ENCODE measurements at places on chromosomes 3 and 15.
A peak's percentile ranks its signal among the peaks of the same experiment; 100 is the strongest.

- no peak for DNase-seq
These were observed 376.4 kb upstream of the GBE1 start for GRCh38 chr3:82137861-82138260.

DNA sequence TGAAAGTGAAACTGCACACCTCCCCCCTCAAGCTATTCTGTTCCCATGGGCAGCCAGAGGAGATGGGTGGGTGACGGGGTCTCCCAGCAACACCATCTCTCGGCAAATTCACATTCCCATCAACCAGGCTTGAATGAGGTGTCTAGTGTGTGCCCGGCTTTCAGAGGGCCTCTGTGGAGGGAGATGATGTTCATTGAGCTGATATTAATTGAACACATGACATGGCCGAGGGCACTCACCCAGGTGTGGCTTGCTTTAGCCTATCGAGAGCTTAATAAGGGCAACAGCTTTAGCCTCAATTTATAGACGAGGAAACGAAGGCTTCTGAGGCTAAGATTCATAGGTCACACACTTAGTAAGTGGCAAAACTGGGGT, 288.0 kb downstream of the UACA start:
- no peak for DNase-seq

GRCh38 chr3:154469585-154469984, 39.6 kb upstream of the GPR149 start:
- DNase-seq: no peak

GRCh38 chr3:134645515-134645914, 5.3 kb downstream of the KY start:
- no peak for DNase-seq

DNA sequence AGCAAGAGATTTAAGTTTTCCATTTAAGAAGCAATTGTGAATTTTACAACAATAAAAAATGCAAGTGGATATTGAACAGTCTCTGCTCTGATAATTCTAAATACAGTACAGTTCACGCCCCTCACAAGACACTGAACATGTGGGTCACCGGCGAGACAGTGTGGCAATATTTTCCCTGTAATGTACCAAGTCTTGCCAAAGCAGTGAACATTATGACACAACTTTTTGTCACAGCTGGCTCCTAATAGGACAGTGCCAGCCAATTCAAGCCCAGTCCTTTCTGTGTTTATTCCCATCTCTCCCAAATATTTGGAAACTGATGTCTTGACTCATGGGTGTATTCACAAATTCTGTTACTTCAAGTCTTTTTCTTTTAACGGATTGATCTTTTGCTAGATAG, 62.3 kb downstream of the PPARG start:
- no peak for DNase-seq

- no peak for DNase-seq
These were observed 297.5 kb upstream of the STT3B start for GRCh38 chr3:31235062-31235700.

DNA sequence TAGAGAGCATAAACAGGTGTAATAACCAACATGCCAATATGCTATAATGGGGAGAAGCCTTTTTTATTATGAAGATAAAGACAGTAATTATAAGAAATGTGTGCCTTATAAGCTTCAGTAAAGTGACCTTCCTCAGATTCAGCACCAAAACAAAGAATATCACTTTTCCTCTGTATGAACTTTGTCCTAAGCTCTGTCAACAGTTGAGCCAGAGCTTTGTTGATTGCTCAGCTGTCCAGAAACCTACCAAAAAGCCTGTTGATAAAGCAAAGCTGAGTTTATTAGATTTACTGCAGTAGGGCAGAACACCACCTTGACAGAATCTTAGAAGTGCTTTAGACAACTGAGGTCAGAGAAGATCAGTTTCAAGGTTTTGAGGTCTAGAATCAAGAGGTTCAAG, 635.3 kb downstream of the EDEM1 start:
- no peak for DNase-seq

GRCh38 chr3:147402159-147402558, 4.2 kb downstream of the ZIC4 start:
- DNase-seq: no peak

DNA sequence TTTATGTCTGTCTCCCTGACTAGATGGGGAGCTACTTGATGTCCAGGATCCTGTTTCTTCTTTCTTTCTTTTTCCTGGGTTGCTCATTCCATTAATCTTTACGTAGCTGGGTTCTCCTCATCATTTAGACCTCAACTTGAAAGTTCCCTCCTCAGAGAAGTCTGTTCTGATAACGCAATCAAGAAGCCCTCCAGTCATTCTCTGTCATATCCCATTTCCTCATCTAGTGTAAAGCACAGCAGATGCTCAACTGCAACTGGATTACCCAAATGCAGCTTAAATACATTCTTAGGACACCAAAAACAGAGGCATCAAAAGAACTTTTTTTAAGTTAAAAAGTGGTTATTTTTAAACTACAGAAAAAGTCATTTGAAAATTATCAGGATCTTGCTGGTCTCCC, 51.7 kb upstream of the ST3GAL6 start:
- DNase-seq: no peak

- DNase-seq: no peak
These were observed 59.6 kb downstream of the NPTN start for GRCh38 chr15:73573572-73573971.

DNA sequence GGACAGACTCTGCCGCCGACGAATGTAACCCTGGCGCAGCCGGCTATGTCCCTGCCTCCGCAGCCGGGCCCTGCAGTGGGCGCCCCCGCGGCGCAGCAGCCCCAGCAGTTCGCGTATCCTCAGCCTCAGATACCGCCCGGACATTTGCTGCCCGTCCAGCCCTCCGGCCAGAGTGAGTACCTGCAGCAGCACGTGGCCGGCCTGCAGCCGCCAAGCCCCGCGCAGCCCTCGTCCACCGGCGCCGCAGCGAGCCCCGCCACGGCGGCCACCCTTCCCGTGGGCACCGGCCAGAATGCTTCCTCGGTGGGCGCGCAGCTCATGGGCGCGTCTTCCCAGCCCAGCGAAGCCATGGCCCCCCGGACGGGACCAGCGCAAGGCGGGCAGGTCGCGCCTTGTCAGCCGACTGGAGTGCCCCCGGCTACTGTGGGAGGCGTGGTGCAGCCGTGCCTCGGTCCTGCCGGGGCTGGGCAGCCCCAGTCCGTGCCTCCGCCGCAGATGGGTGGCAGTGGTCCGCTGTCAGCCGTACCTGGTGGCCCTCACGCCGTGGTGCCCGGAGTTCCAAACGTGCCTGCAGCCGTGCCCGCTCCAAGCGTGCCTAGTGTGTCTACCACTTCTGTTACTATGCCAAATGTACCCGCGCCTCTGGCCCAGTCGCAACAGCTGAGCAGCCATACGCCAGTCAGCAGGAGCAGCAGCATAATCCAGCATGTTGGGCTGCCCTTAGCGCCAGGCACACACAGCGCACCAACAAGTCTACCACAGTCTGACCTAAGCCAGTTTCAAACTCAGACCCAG, 2.4 kb downstream of the TSC22D2 start:
- DNase-seq: peak; percentile 91

DNA sequence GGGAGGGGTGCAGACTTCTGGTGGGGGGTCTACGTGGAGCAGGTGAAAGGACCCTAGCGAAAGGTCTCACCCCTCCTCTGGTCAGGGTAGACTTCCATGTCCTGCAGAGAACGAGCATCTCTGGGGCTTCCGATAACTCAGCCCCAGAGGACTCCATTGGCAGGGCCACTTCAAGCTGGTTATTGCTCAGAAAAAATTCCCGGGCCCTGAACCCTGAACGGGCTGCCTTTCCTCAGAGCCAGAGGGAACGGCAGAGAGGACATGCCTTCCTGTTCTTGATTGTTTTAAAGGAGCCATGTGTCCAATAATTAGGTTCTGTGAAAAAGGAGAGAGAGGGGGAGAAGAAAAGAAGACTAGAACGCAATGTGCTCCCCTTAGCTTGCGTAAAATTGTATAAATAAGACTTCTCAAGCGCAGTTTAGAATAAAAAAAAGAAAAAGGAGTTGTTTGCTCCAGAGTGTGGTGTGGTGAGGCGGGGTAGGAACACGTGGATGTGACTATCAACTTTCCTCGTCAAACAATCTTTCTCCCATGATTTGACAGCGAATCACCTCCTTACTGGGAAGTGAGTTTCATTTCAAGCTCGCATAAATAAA, 193.4 kb upstream of the UBE2E1 start:
- DNase-seq: no peak

- DNase-seq: no peak
These were observed 185.8 kb upstream of the TLE3 start for GRCh38 chr15:70283511-70283910.

DNA sequence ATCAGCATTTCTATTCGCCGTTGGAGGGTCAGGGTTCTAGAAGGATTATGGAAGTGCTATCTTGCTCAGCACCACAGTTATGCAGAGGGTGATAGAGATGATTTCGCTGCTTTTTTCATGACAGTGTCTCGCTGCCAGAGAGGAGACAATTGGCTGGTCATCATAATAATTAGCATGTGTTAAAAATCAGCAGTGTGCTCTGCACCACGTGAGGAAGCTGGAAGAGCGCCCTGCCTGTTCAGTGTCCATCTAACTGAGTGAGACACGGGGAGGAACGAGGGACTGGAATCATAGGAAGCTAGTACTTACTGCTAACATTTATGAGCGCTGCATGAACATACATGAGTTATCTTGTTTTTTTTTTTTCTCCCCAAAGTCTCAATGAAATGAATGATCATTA, 116.2 kb upstream of the PLAAT1 start:
- DNase-seq: no peak

Measured in spleen (tissue), 13 donors.